ENCODE measurements at places on chromosomes 1 and 21.

DNA sequence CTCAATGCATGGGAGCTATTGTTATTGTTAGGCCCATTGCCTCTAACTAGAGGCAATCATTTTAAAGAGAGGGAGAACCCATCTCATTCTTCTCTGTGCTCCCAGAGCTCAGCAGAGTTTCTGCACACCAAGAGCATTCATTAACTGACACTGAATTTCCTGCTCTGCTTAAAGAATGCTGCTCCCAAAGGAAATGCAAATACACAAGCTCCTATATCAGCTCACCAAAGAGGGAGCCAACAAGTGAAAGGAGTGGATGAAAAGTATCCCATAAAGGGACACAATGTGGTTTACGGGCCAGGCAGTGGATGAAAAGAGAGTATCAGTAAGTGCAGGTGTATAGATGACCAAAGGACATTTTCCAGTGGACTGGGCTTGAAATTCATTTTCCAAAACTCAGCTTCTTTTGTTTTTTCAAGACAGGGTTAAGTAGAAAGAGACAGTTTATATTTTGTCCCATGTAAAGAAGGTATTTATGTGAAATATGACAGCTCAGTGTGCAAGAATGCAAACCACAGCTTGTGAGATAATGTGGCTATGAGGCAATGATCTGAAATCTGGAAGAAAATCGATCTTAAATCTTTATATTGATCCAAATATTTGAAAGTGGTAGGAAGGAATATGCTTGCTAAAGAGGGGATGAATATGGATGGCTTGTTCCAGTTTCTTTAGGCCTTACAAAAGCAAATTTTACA lies 207.7 kb upstream of the CAMK1G start:
- DNase-seq = no peak

DNA sequence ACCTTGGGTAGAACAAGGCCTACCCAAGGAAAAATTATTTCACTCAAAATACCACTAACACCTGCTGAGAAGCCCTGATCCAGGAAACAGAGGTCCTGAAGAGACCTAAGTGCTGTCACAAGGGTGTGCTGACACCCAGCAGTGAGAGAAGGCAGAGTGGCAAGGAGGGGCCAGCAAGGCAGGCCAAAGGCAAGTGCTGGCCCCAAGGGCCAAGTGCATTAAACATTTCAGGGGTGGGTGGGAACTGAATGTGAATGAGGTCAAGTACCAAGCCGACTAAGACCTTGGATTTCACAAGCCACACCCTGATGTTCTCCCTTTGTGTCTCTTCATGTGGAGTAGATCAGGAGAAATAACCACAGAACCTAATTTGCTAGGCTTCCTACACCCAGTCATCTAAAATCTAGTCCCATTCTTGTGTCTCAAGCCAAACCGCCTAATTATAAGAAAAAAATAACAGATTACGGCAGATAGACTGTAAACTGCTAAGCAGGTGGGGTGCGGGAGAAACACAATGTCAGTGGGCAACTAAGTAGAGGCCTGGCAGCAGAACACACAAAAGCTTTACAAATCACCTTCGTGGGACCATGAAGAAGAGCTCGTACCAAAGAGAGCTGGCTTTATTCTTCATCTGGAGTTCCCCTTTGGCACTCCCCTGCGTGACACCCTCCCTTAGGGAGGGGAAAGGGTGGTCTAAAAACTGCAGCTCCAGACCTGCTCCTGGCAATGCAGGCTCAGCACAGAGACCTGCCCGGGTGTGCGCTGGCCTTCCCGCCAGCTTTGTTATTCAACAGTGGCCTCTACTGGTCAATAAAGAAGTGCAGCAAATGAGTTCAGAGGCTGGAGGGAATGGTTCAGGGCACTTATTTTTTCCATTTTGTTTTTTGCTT lies 8.7 kb downstream of the UBE2G2 start:
- peak; percentile 34 for DNase-seq

DNA sequence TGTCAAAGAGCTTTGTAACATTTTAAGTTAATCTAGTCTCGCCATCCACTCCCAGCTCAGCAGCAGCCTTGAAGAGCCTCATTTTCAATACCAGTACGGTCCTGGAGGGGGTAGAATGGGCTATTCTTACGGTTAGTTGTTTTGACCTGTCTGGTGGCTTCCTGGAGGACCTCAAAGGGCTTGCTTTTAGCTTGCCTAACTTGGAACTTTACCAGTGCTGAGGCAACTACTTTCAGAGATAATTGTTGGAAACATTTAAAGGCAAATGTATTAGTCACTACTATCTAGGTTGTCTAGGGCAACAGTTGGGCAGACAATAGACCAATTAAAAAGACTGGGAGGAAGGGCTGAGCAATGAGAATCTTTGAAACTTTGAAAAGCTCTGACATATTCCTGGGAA lies 56.0 kb downstream of the TTLL7 start:
- DNase-seq = no peak

DNA sequence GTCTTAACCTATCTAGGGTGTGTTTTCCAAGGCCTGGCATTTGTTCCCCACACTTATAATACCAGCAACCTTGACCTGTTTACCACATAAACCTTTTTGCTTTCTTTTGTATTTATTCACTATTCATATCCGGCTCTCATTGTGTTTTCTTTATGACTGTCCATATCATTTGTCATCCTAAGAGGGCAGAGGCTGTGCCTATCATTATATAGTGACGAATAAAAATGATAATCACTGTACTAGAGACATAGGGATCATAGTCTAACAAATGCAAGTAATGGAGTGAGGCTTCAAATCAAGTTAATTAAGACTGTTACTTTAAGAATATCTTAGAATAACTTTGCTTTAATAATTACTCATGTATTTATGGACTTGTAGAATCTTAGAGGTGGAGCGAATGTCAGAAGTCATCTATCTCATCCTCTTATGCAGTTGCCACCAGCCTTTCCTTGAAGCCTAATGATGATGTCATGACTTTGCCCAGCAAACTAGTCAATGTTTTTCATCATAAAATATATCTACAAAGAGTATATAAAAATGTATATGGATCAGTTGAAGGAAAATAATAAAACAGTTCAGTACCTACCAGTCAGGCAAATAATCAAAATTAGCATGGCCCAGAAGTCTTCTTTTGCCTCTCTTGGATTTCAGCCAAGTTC lies 4.7 kb upstream of the ETV3 start:
- no peak for DNase-seq

DNA sequence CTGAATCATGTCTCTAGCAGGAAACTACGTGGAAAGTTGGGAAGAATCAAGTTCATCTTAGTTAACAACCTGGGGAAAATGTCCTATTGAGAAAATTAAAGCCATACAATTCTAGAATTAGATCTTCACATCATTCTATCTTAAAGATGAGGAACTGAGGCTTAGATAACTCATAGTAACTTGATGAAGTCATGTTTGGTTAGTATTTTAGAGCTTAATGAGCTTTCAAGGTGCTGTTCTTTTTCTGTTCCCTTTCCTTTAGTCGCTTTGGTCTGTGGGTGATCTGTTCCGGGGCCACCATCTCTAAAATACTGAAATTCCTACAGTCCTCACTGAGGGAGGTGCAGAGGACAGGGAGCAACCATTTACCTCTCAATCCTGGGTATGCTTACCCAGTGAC lies 4.3 kb upstream of the GLUL start:
- DNase-seq = no peak

GRCh38 chr1:92486251-92487077 lies at the start of gene GFI1:
Gene GFI1, minus strand, starts transcription at chr1:92486925. Its CDS starts 3,438 bp downstream, at chr1:92483487.
- no peak for DNase-seq
